PC-9 (cell line): ENCODE measurements at places on chromosomes 16 and 17. TPM values are rescaled to one million over a fixed set of nuclear protein-coding genes. Genes with fewer than 3 reads are reported as not detected.

DNA sequence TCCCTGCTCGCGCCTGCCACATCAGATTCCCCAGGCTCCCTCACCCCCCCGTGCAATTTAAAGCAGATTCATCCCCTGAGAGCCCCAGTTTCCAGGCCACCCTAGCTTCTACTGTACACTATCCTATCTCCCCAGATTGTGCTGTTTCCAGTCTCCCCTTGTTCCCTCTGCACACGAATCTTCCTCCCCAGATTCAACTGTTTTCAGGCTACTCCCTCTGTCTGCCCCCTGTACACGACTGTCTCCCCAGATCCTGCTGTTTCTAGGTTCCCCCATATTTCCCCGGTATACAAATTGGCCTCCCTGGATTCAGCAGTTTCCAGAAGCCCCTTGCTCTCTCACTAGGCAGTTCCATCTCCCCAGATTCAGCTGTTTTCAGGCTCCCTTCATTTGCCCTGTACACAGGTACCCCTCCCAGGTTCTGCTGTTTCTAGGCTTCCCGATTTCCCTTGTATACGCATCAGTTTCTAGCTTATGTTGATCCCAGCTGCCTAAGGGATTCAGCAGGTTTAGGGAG is 22.9 kb downstream of the COPZ2 start:
- H3K27me3 ChIP-seq = no peaks in the 10 kb centered on the region
- H3K4me3 ChIP-seq = no peak overlapping the region
- 0 out of 2 replicates have a peak, but pooled peaks cover 4% of the 10 kb centered on the region for H3K4me1 ChIP-seq
- no peak overlapping the region for H3K27ac ChIP-seq

The CHST5 gene
- total RNA-seq = 0.25 and 1.3 TPM in 2 replicates

- no peaks in the 10 kb centered on the region for H3K36me3 ChIP-seq
- H3K27me3 ChIP-seq = no peaks in the 10 kb centered on the region
- DNase-seq = peak; percentile 72
- H3K4me1 ChIP-seq = peaks cover 59% of the 10 kb centered on the region
These were observed 15.7 kb downstream of the CAVIN1 start for GRCh38 chr17:42407289-42407836.

The SLC5A11 gene
- 3.7 and 5.7 TPM in 2 replicates for total RNA-seq

DNA sequence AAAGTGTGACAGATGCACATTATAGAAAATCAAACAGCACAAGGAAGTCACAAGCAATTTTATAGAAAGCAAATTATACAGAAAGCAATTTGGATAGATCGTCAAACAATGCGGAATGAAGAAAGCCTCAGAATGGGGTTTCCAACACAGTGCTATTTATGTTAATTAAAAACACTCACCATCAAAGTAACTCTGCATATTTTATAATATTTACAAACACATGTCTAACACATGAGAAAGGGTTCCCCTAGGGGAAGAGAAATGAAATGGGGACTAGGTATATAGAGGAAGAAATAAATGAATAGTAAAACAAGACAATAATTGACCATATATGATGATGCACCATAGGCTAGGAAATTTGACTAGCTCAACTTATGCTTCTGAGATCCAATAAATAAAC is 171.2 kb upstream of the XYLT1 start:
- H3K4me3 ChIP-seq = no peak overlapping the region
- DNase-seq = no peak
- no peaks in the 10 kb centered on the region for H3K4me1 ChIP-seq
- no peak overlapping the region for H3K27ac ChIP-seq

DNA sequence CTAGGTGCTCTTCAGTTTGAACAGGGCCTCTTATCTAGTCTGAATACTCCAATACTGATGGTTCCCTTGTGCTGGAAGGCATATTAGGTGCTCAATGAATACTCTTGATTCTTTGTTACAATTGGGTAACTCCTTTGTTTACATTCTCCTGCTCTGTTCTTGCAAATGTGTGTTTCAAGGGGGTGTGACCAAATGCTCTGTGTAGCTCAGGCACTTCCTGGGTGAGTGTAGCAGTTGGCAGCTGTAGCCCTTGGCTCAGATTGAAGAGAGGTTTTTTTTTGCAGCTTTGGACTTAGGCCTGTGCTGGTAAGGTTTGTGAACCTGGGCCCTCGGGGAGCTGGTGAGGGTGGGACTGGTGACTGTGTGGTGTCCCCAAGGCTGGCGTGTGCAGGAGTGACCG is 20.2 kb downstream of the TBCD start:
- H3K4me3 ChIP-seq = no peak overlapping the region
- H3K4me1 ChIP-seq = no peaks in the 10 kb centered on the region
- no peaks in the 10 kb centered on the region for H3K36me3 ChIP-seq
- H3K27me3 ChIP-seq = no peaks in the 10 kb centered on the region
